Activated CD4-positive, alpha-beta T cell treated with anti-CD3 and anti-CD28 coated beads for 48 hours (primary cell): ENCODE measurements at places on chromosomes 5 and 9.

- DNase-seq: no peak
Measured at GRCh38 chr9:565528-565927, 276.0 kb upstream of the DMRT1 start.

DNA sequence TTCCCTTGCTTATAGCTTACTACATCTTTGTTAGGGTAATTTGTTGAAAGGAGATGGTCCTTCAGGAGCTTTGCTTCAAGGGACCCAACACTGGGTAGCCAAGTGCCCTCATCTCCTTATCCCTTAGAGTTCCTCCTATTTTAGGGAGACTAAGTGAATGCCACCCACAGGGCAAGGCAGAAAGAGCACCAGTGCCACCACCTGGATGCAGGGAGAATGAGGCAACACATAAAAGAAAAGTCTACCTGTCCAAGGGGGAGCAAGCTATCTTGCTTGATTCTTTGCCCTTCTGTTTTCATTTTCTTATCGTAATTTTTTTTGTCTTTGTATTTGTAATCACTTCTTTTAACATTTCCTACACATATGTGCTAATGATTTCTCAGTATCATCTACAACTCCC, 205.5 kb downstream of the NPR3 start:
- no peak for DNase-seq

- DNase-seq: no peak
Measured at GRCh38 chr5:177552839-177553455, 1.4 kb downstream of the FAM193B start.

DNA sequence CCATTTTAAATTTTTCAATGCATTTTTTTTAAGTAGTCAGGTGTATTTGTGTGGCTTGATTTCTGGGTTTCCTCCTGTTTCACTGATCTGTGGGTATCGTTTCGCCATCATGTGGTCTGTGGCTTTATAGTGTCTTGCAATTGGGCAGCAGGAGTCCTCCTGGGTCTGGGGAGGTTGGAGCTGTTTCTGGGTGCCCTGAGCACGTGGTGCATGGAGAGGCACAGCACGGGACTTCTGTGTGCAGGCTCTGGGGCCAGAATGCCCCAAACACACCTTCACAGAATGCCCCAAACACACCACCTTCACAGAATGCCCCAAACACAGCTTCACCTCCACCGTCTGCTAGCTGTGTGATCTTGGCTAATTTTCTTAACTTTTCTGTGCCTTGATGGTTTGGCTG, 82.6 kb upstream of the COL5A1 start:
- DNase-seq: no peak
